ENCODE measurements at places on chromosomes 1 and 21.

DNA sequence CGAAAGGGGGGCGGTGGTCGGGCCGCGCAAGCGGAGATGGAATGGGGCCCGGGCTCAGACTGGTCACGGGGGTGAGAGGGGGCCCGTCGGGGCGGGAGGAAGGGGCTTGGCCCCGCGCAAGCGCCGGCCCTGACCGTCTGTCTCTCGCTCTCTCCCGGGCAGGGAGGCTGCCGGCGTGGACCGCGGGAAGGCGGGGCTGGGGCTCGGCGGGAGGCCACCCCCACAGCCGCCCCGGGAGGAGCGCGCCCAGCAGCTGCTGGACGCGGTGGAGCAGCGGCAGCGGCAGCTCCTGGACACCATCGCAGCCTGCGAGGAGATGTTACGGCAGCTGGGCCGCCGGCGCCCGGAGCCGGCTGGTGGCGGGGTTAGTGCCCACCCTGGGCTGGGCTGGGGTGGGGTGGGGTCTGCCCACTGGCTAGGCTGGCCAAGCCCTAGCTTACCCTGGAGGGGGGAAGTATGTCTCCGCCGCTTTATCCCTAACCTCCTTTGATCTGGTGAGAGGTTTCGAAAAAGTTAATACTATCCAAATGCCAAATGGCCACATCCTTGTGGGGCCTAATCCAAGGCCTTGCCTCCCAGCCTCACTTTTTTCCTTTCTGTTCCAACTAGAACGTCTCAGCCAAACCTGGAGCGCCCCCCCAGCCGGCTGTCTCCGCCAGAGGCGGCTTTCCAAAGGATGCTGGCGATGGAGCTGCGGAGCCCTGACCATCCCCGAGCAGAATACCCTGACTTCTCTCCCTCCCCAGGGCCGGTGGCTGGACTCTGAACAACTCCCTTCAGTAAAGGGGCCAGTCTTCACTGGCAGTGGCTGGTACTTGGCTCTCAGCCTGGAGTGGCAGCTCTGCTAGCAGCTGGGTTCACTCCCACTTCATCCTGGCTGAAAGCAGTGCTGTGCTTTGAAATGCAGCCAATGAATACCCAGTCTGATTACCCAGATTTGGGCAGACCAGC, 636 bp upstream of the YRDC start:
- DNase-seq: no peak

GRCh38 chr1:187396929-187397796, 568.4 kb downstream of the PLA2G4A start:
- no peak for DNase-seq

DNA sequence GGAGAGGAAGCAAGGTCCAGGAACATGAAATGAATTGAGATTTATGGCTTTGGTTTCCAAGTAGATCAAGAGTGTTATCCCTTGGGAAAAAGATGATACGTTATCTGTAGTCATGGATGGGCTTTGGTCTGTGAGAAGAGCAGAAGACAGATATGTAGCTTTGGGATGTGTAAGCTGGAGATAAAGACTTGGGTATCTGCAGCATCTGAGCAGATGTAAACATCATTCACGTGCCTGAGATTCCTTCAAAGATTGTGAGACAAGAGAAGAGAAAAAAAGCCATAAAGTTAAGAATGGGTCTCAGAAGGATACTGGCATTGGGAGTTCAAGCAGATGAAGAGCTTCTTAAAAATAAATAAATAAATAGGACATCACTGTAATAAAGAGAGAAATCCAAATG, 217.8 kb downstream of the PTPRC start:
- DNase-seq: no peak

DNA sequence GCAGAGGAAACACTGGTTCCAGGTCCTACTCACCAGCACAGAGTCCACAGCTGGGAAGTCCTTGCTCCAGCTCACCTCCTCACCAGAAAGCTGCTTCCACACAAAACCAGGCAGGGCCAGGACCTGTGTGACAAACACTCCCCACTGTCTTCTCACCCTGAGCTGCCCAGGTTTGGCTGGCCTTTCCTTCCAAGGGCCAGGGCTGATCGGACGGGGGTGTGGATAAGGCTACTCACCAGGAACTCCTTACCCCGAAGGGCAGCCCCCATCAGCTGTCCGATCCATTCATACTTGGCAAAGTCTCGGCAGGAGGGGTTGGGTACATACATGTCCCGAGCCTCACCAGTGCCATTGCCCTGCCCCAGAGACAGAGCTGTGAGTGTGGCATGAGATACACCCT, 5.4 kb downstream of the HECTD3 start:
- no peak for DNase-seq

DNA sequence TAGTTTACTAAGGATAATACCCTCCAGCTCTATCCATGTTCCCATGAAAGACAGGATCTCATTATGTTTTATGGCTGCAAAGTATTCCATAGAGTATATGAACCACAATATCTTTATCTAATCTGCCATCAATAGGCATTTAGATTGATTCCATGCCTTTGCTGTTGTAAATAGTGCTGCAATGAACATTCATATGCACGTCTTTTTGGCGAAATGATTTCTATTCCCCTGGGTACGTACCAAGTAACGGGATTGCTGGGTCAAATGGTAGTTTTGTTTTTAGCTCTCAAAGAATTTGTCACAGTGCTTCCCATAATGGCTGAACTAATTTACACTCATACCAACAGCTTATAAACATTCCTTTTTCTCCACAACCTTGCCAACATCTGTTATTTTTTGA, 750.9 kb downstream of the BRINP3 start:
- DNase-seq: no peak

- DNase-seq: peak; percentile 20
These were observed 458 bp upstream of the ALPL start for GRCh38 chr1:21508580-21509350.

DNA sequence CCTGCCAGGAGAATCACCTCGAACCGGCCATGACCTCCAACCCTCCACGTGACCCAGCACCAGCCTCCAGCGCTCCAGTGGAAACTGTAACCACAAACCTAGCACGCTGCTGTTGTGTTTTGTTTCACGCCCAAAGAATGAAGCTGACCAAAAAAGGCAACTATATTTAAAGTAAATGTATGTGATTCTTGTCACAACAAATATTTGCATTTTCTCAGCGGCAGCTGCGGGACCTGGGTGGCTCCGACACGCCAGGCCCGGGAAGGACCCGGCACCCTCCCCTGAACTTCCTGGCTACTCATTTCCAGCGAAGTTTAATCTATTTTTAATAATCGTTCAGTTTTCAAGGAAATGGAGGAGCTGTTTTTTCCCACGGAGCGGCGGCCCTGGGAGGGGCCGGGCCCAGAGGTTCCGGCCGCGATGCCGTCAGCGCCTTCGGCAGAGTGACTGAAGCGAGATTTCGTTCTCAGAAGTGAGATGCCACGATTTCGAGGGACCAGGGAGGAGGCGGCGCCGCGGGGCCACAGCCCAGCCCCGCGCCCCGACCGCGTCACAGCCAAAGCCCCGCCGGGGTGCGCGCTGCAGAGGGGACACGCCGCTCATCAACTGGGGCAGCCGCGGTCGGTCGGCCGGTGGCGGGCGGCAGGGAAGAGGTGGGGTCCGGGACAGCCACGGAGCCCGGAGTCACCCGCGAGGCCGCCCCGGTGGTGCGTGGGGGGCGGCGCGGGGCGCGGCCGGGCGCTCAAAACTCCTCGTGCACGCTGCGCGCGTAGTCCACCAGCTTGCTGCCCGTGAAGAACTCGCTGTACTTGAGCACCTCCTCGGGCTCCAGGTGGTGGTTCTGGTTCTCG, 3.0 kb upstream of the TNFRSF4 start:
- no peak for DNase-seq

DNA sequence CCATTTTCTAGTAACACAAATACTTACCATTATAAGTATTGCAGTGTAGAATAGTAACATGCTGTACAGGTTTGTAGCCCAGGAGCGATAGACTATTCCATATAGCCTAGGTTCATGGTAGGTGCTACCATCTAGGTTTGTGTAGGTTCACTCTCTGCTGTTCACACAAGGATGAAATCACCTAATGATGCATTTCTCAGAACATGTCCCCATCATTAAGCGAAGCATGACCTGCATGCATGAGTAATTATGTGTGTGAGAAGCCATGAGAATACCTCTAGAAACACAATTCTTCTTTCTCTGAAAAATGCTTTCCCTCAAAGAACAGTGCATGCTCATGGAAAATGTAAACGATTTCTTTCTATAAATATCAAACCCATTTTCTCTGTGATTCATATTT, 69.3 kb downstream of the NR5A2 start:
- no peak for DNase-seq

DNA sequence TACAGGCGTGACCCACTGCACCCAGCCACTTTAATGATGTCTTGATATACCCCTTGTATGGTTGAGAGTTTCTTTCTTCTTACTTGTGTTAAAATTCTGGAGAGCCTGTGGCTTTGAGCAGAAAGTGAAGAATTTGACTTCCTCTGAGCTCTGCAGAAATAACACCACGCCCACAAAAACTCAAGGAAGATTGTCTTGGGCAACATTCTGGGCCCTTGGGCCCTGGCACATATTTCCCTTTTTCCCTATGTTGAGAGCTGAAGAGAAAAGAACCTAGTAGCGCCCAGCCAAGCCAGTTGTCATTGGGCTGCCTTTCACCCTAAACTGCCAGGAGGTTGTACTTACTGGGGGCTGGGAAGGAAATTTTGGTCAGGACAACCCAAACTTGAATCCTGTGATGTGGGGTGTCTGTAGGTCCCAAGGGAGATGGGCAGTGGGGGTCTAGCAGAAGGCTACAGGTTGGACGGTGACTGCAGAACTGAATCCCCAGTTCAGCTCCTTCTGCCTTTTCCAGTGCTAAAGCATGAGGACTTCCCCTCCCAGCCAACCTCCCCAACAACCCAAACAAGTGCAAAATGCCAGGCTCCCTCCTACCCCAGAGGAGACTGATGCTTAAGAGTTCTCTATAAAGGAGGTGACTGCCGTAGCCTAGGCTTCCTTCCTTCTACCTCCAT, 11.7 kb upstream of the SNAPIN start:
- DNase-seq: no peak

DNA sequence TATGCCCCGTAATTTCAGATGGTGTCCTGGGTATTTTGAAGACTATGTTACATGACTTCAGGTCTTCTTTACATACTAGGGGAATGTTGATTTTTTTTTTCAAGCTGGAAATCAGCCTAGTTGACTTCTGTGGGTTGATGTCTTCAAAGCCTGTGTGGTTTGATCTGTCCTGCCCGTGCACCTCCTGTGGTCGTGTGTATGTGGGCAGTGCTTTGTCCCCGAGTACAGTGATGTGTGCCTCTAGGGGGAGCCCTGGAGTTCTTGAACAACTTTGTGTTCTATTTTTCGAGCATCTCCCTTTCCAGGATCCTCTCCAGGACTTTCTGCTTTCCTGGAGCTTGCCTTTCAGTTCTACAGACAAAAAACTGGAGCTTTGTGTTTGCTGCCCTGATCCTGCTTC, 28.9 kb downstream of the OBSCN start:
- no peak for DNase-seq

DNA sequence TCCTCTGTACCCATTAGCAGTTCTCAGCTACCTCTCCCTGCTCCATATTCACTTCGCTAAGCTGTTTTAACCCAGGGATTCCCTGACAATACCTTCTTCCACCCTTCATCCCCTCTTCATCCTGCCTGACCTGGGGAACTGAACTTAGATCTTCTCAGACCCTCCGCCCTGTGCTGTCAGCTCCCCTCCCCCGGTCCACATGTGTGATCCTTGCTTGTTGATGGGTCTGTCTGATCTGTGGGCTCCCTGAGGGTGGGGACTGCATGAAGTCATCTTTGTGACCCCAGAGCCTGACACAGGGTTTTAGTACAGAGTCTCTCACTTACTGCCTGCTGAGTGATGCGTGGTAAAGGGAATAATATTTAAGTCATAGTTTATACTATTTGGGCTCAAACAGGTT, 11.8 kb downstream of the CHAF1B start:
- DNase-seq: no peak

DNA sequence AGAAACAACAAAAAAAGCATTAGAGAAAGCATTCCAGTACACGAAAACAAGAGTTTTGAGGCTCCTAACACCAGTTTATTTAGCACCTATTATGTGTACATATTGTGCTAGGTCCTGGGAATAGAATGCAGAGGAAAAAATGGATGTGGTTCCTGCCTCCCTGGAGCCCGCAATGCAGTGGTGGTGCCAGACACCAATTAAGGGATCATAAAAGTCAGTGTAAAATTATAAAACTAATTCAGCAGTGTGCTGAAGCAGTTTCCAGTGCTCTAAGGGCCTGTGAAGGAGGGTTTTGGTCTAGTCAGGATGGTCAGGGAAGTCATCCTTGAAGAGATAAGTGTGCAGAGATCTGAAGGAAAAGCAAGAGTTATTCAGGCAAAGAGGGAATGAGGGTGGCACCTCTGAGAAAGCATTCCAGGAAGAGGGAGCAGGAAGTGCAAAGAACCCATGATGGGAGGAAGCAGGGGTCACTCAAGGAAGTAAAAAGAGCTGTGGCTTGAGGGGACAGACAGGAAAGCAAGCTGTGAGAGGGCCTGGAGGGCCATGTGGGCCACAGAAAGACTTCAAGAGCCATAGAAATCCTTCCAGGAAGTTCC, 65.2 kb upstream of the IFNLR1 start:
- no peak for DNase-seq

DNA sequence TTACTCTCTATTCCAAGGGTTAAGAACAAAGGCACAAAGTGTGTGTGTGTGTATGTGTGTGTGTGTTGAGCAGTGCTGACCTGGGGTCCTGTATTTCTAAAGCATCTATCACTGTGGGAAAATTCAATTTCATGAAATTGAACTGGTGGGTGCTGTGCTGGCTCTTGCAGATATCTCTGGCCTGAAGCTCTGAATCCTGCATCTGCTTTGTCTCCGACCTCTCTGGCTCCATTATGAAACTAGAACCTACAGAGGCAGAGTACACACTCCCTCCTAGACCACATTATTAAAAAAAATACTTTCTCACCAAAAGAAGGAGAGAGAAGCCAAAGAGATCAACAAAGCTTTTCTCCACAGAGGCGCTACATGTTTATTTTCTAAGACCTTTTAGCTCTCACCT, 88.4 kb upstream of the PDE4B start:
- DNase-seq: no peak

GRCh38 chr21:25936776-25937175, 202.0 kb downstream of the GABPA start:
- no peak for DNase-seq

DNA sequence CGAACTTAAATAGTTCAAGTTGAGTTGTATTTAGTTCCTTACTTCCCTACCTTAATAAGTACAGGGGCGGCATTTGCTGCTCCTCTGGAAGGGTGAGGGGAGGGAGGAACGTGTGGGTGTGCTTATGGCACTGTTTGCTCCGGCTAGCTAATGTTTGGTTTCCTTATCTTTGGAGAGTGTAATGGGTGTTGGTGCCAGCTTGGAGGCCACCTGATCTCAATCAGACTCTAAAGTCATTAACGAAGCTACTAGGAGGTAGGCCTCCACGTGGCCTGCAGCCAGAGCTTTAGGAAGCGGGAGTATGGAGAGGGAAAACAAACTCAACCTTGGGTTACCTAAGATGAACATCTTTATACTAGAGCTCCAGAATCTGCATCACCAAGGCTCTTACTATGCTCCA, 43.0 kb upstream of the RAP1A start:
- no peak for DNase-seq

- no peak for DNase-seq
These were observed 143.4 kb upstream of the DSCAM start for GRCh38 chr21:40990366-40990765.

DNA sequence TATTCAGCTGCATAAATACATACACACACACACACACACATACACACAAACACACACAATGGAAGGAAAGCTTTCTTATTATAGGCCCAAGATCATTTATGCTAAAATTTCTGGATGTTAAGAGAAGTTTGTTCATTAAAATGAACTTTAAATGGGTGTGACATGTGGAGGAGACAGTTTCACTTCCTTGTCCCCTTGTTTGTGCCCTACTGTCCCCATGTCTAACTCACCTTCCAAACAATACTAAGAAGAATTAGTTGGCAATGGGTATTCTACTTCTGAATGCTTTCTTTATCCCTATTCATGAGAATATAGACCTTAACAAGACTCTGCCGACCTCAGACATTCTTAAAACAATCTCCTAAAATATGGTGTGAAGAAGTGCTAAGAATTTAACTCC, 63.5 kb upstream of the NRIP1 start:
- no peak for DNase-seq

Measured in stimulated activated CD8-positive, alpha-beta memory T cell treated with anti-CD3 and anti-CD28 coated beads, Interleukin-12 subunit alpha, Interleukin-12 subunit beta, amount 100 ng/mL, for 1 hour (primary cell).